ENCODE measurements at places on chromosomes 12 and 14.

DNA sequence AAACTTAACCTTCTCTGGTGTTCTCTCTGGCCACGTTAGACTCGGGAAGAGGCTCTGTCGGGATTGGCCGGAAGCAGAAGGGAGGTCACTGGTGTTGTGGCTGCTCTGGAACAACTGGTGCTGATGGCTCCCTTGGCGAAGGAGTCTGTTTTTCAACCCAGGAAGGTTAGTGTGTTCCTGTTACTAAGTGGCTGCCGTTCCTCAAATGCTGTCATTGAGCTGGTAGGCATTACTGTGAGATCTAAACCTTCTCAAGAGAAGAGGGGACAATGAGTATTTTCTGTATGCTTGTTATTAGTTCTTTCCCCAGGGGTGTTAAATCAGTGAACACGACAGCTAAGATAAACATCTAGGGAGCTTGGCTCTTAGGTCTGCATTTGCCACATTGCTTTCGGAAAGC is 18.3 kb downstream of the POP5 start:
- no peak for DNase-seq

DNA sequence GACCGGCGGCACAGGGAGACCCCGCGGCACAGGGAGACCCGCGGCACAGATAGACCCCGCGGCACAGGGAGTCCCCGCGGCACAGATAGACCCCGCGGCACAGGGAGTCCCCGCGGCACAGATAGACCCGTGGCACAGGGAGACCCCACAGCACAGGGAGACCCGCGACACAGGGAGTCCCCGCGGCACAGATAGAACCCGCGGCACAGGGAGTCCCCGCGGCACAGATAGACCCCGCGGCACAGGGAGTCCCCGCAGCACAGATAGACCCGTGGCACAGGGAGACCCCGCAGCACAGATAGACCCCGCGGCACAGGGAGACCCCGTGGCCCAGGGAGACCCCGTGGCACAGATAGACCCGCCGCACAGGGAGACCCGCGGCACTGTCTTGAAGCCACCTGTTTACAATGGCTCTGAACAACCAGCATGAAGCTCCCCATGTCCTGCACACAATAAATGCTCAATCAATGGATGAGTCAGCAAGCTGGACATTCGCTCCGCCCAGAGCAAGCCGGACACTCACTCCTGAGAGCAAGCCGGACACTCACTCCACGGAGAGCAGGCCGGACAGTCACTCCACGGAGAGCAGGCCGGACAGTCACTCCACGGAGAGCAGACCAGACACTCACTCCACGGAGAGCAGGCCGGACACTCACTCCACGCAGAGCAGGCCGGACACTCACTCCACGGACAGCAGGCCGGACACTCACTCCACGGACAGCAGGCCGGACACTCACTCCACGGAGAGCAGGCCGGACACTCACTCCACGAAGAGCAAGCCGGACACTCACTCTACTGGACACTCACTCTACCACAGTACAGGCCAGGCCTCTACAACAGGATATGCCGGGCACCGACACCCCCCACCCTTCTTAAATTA is 121.9 kb downstream of the RFLNA start:
- no peak for DNase-seq

DNA sequence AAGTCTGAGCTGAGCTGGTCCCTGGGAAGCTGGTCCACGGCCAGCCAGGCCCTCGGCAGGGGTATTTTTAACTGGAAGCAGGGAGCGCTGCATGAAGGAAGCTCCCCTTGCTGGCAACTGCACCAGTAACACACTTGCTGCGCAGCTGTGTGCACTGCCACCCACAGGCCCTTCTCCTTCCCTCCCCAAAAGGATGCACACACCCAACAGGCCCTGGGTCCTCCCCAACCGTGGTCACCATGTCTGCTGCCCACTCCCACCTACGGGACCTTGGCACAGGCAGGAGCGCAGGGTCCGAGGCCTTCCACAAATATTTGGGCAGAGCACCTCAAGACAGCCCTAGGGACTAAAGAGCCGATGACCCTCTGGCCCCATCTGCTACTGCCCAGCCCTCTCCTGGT is 157.0 kb upstream of the PRMT8 start:
- DNase-seq = no peak

DNA sequence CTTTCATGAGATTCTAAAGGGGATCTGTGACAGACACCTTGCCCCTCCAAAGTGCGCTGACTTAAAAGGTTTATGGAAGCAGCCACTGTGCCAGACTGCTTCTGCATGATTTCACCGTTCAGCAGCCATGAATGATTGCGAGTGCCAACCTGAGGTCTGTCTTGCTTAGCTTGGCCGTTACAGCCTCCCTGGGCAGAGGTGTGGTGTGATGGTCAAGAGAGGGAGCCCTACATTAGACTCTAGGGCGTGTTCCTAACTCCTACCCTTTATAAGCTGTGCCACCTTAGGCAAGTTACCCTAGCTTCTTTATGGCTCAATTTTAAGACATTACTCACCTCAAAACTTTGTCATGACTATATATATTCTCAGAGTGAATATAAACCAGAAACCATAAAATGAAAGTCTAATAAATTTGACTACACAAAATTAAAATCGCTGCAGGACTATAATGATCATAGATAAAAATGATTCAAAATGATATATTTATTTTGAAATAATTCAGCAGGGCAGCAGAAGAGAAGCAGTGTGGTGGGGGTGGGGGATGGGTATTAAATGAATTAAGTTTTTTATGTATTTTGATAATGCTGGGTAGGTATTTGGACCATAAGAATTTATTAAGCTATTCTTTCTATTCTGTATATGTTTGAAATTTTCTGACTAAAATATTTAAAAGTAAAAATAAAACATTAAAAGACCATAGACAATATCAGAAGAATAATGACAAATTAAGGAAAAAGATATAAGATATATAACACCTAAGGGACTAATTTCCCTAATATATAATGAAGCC is 47.7 kb upstream of the MBIP start:
- no peak for DNase-seq

DNA sequence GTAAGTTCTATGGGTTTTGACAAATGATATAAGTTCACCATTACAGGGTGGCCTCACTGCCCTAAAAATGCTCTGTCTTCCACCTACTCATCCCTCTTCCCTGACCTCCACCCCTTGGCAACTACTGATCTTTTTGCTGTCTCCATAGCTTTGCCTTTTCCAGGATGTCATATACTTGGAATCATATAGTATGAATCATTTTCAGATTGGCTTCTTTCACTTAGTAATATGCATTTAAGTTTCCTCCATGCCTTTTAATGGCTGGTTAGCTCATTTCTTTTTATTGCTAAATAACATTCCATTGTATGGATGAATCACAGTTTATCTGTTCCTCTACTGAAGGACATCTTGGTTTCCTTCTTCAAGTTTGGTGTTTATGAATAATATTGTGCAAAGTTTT is 14.0 kb upstream of the PEX5 start:
- DNase-seq = no peak

DNA sequence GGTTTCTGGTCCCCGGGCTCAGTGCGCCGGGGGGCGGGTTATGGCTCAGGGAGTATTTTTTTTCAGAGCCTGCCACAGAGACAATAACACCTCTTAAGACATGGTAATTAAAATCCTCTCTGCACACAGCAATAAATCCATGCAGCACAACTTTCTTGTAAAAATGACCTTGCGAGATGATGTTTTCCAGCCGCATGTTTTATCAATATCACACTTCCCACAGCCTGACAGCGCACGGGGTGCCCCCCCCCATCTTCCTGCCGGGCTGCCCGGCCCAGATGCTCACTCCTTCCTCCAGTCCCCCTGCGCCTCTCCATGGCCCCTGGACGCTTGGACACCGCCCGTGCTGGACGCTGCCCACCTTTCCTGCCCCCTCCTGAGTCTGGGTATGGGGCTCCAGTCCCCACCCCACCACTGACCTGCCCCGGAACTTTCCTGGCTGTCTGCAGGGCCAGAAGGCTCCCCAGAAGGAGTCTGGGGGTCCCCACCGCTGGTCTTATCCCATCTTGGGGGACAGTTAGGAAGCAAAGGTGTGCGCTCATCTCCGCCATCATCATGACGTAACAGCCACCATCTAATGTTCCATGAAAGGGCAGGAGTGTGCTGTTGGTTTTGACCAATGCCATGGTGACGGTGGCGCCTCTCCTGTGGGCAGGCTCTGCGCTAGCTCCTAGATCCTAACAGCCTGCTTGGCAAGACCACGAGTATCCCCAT is 182.9 kb downstream of the KIF26A start:
- no peak for DNase-seq

- DNase-seq = no peak
These were observed 10.3 kb downstream of the DCP1B start for GRCh38 chr12:1993871-1994371.

DNA sequence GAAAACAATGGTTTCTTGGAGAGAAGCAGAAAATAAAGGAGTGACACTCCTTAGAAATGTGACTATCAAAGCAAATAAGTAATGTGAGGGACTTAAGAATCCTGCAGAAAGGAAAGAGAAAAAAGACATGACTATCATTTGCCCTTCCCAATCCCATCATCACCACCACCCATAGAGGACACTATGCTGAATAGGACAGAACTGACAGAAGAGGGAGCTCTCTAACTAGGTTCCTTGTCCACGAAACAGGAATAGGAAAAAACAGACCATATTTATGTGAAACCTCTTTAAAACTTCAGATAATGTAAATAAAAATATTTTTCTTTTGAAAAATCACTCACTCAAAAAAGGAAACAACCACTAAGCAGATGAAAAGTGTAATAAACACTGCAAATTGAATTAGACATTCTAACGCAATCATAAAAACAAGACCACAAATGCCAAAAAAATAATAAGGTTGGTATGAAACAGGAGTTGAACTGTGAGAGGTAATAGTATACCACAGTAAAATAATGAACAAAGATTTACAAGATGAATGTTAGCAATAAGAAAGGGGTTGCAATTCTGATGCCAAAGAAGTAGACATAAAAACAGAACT is 24.1 kb downstream of the KLRD1 start:
- no peak for DNase-seq

DNA sequence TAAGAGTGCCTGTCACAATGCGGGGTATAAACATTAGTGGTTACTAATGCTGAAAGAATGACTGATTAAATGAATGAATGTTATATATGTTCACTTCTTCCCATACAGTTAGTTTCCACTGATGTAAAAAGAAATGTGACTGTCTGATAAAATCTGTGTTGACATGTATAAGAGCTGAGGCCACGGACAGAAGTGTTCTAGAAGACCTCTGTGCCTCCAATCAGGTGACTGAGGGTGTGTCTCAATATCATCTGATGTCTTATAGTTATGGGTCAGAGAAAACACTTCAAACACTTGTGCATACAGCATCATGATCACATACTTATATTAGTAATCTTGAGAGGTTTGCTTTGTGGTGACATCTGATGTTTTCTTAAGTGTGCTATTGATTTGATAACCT is 183.4 kb downstream of the TTC7B start:
- no peak for DNase-seq

- no peak for DNase-seq
These were observed 14.9 kb upstream of the NOP2 start for GRCh38 chr12:6582959-6583358.

GRCh38 chr14:49686425-49686824 is 1.6 kb downstream of the POLE2 start:
- no peak for DNase-seq

DNA sequence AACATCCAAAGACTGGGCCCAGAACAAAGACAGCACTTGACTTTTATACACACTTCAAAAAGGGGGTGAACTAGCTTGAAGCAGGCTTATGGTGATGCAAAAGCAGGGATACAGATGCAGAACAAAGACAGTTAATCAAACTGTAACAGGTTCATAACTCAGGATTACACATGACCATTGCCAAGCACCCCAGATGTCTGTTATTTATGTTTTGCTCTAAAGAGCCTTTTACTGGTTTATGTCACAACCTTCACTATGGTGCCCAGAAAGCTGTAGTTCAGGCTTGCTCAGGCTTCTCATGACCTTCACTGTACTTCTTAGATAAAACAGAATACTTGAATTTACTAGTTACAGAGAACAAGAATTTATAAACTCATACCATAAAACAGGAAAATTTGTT is 31.7 kb upstream of the SLC38A4 start:
- no peak for DNase-seq

DNA sequence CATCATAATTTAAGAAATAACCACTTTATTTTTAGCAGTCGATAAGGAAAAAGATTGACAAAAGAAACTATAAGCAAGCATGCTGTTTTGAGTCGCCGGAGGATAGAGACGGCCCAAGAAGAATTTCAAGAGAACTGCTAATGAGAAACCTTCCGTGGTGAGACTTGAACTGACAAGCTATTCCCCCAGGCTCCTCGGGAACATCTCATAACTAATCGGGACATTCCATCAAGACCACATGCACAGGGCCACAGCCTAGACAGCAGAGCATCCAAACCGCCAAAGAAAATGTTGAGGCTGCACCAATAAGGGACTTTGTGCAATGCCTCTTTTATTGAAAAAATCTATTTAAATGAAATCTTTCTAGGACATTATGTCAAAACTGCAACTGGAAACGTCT is 51.0 kb downstream of the YEATS4 start:
- DNase-seq = no peak

DNA sequence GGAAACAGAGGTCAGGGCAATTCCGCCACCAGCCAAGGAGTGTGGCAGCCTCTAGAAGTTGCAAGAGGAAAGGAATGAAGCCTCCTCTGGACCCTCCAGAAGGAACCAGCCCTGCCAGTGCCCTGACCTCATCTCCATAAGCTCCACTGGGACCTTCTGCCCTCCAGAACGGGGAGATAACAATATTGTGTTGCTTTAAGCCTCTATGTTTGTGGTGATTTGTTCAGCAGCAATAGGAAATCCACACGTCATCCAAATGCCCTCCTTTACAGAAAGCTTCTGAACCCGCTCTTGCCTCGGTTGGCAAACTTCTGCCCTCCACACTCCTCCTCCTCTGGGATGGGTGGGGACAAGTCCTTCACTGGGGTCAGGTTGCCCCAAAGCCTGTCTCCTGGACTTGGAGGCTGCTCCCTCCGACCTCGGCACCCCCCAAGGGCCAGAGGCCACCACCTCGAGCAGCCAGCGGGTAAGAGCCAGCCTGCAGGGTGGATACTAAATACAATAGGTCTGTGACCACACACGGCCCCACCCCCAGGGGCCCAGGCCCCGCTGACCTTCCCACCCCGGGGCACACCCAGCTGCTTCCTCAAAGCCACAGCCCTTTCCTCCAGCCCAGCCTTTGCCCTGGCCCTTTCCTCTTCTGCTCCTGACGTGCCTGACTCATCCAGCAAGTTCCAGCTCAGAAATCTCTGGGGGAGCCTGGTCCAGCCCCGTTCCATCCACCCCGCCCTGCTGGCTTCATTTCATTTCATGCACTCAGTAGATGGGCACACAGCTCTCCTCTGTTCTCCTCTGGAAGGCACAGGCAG is 58.7 kb upstream of the NCOR2 start:
- no peak for DNase-seq

GRCh38 chr12:51773145-51773869 is 75.2 kb downstream of the FIGNL2 start:
- no peak for DNase-seq

DNA sequence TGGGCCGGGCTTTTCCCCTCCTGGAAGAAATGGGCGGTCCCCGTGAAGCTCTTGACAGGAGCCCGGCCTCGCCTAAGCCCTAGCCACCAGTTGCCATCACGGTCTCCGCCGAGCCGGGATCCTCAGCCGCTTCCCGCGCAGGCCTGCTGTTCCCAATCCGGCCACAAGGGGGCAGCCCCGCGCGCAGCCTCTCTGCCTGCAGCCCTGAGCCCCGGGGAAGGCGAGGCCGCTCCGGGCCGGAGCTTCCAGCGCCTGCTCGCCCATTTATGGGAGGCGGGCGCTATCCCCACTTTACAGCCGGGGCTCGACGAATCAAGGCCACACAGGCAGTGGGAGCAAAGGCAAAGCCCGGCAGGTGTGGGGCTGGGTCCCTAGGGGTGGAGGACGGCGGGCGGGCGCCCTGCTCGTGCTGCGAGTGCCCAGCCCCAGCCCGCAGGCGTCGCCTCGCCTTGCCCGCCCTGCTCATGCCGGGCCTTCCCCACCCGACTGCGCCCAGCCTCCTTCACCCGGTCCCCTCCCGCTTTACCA is 61.5 kb downstream of the LGMN start:
- peak; percentile 55 for DNase-seq

Measured in NCI-H524 treated with DMSO at 0.1 percent for 48 hours (cell line).